ENCODE measurements at places on chromosomes 6 and 20.

GRCh38 chr6:82458147-82458546, 94.5 kb downstream of the TPBG start:
- DNase-seq = no peak

GRCh38 chr20:32207626-32208498, at the start of the genes PLAGL2 and POFUT1:
Gene PLAGL2, minus strand, starts transcription at chr20:32207743. Its CDS starts 5,565 bp downstream, at chr20:32202178.
Gene POFUT1, plus strand, starts transcription at chr20:32207880. Its CDS starts 62 bp downstream, at chr20:32207942.
- DNase-seq = peak; percentile 91

DNA sequence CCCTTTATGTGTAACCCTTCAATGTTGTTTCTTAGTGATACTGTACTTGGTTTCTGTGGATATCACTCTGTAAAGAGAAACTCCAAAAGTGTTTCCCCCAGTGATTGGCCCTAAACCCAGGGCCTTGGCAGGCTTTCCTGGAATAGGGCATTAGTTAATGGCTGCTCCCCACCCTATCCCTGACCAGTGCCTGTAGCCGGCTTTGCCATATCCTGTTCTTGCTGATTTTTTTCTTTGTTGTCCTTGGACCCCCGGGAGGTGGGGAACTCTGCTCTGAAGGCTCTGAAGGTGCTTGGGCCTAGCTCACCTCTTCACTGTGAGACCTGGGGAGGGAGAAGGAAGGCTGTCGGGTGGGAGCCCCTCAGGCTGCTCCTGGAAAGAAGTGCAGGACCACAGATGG, 120.1 kb downstream of the TCP11 start:
- DNase-seq = no peak

- no peak for DNase-seq
These were observed 16.7 kb downstream of the PCMT1 start for GRCh38 chr6:149766156-149766769.

GRCh38 chr6:38400101-38400500, 239.6 kb downstream of the BTBD9 start:
- DNase-seq = no peak

DNA sequence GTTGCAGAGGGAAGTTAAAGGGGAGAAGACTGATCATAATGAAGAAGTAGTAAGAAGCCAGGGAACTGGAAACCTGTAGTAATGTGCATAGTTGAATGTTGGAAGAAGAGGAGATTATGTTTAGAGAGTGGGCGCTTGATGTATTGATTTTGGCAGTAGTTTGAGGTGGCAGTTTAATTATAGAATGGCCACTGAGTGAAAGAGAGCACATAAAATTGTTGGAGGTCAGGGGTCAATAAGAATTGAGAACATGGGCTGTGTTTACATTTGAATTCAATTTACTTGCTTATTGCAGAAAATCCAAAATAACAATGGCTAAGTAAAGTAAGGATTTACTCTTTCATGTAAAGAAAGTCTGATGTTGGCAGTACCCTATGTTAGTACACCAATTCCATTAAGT, 15.7 kb downstream of the VTA1 start:
- no peak for DNase-seq

DNA sequence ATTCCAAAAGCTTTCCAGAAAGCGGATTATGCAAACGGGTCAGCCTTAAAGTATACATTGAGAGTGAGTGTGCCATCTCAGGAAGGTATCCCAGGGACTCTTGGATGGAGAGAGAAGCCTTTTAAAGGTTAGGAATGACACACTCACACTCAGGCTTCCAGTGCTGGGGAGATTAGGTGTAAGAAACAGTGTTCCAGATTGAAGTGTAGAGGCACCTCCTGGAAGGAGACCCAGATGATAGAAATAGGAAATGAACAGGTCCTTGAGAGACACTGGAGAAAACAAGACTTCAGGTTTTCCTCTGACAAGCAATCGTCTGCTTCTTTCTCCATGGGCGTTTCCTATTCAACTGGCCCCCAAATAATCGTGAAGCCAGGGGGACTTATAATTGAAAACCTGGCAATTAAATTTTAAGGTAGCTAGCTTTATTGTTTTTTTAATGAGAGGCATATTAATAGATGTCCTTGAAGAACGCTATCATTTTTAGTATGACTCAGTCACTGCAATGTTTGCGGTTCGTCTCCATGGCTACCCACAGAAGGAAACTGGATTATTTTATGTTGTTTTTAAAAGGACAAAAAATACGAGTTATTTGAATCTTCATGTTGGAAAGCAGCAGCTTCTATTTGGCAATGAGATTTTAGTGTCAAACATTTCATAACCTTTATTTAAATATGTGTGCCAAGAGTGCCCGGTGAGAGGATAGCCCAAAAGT, 85.3 kb downstream of the TRMT6 start:
- peak; percentile 17 for DNase-seq

DNA sequence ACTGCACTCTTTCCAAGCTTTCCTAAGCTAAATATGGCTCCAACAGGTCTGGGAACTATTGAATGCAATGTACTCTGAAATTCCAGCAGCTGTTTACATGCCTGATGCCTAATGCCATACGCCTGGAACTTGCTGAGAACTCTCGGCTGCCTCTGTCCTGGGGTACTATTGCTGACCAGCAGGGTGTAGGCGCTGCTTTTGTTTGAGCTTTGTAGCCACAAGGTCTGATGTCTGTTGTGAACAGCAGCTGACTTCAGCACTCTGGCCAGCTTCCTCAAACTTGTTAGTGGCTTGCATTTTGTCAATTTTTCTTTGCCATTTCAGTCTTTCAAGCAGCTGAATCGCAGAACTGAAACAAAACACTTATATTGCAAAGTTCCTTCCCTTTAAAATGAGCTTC, 26.7 kb downstream of the SAYSD1 start:
- DNase-seq = no peak

DNA sequence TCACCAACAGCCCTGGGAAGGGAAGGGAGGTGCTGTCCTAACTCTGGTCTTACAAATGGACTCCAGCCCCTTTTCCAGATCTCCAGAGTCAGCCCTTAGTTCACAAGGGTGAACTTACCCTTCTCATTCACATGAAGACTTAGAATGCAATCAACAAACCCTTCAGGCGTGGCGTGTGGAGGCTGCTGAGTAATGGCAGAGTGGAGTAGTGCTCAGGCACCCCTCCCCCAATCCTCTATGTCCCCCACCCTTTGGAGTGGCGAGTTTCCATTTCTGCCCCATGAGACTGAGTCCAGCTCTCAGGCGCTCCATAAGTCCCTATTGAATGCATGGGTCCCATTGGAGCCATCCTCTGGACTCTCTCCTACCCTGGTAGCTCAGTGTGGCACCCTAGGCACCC, 3.3 kb downstream of the SNAI1 start:
- DNase-seq = no peak

DNA sequence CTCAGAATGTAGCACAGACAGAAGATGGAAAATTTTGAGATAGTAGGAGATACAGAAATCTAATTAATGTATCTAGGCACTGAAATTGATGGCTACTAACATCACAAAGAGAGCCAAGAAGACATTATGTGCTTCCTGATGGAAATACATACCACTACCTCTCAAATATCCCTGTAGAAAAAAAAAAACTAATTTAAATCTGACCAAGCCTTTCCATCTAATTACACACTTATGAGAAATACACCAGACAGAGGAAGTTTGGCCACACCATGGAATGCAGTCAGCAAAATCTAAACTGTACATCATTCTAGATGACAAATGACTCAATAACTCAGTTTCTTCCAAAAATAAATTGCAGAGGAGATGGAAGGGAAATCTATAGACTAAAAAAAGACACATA, 18.9 kb downstream of the VPS52 start:
- no peak for DNase-seq

DNA sequence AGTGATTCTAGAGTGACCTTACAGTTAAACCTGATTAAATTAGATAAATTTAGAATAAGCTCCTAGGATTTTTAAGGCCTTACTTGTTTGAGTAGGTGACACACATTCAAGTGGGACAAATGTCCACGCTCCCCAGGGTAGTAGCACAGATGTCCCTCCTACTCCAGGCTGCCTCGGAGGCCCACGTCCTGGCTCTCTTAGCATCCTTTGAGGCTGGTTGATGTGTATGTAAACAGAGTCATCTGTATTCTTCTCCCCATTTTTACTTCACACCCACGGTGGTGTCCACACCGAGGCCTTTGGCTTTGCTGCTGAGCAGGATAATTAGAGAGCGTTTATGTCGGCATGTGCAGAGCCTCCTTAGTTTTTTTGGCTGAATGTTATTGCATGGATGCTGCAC, 15.8 kb downstream of the ENTPD6 start:
- no peak for DNase-seq

DNA sequence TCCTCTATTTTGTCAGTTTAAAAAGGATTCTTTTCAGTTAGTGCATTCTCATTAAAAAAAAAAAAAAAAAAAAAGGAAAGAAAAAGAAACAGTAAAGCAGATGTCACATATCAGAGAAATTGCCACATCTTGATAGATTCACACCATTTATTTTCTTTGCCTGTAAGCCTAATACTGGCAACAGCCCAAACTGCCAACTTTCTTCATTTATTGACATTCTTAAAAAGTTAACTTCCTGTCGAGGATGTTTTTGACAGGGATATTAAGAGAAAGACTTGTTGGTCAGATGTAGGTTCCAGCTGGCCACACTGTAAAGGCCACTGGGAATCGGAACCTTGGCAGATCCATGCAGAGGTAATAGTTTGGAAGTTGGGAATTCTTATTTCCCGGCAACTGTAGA, 332.6 kb downstream of the NRN1 start:
- DNase-seq = no peak

DNA sequence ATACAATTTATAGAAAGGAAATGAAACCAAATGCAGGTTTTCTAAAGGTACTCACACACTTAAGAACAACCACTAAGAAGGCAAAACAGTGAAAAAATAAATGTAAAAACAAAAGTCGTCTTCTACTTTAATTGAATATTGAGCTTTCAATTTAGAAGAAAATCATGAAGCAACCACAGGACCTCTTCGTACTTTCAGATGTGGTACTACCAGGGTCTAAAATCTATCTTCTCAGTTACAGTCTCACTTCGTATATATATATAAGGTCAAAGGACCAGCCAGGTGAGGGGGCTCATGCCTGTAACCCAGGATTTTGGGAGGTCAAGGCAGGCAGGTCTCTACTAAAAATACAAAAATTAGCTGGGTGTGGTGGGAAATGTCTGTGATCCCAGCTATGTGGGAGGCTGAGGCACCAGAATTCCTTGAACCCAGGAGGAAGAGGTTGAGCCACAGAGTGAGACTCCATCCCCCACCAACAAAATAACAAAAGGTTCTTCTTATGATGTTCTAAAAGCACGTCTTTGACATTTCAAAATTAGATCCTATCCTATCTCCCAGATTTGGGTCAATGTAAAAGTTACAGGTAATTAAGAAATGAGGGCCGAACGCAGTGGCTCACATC, 12.5 kb downstream of the ROMO1 start:
- DNase-seq = peak; percentile 55

- DNase-seq = no peak
These were observed 63.3 kb downstream of the DAAM2 start for GRCh38 chr6:39855356-39855995.

DNA sequence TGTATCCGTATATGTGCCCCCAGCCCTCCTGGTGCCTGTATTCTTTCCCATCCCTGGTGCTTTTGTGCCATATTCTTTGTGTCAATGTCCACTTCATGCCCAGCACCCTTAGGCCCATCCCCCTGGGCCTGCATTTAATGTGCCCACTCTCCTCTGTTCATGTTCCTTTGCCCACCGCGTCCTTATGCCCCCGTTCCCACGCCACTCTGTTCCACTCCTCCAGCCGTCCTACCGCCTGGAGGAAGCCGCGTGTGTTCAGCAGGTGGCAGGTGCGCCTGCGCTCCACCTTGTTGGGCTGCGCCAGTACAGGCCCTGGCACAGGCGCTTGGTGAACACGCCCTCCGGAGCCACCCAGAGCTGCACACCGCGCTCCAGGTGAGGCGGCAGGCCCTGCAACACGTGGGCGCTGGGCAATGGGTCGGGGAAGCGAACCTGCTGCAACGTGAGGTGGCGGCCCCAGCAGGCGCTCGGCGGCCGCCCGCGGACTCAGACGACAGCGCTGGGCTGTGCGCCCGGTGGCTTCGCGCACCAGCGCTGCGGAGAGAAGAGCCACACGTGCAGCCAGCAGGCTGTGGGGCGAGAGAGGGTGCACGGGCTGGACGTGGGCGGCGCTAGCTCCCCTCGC, 4.0 kb upstream of the FOXS1 start:
- DNase-seq = no peak

- no peak for DNase-seq
These were observed 59.7 kb downstream of the GPR6 start for GRCh38 chr6:110037726-110038295.

GRCh38 chr6:35260591-35261570, 1.3 kb downstream of the ZNF76 start:
- no peak for DNase-seq

GRCh38 chr6:32082935-32083334, 26.2 kb downstream of the TNXB start:
- no peak for DNase-seq

- DNase-seq = no peak
These were observed 254.7 kb downstream of the FARS2 start for GRCh38 chr6:5516036-5516435.

- DNase-seq = no peak
These were observed 115.8 kb downstream of the HFE start for GRCh38 chr6:26202811-26203583.

GRCh38 chr6:157267654-157268053, 55.7 kb downstream of the TMEM242 start:
- no peak for DNase-seq

GRCh38 chr6:100035873-100036653, 42.0 kb upstream of the MCHR2 start:
- DNase-seq = peak; percentile 55

GRCh38 chr6:31639449-31639861, 13.0 kb downstream of the BAG6 start:
- no peak for DNase-seq

DNA sequence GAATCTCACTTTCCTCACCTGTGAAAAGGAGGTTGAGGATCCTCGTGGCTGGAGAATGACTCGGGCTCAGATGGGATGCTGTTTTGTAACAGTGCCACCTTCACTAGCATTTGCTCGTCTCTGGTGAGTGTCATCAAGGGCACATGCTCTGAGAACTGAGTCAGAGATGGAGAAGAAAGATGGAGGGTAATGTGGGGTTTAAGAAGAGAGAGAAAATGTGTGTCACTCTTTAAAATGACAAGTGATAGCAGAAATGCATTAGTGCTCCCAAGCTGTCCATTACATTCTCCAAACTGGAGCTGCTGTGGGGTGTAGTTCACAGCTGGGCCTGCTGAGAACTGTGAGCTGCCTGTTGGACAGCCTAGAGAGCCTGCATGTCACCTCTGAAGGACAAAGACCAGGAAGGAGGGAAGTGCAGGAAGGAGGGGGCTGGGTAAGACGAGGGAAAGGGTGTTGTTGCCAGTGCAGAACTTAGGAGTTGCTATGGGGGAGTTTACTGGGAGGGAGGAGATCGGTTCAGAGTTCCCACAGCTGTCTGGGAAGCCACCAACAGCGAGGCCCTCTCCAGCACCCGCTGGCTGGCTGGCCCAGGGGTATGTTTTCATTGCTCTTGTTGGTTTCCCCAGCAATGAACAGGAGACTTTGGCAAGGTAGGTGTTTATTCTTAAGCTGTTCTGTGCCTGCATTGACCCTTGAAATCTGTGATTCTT, 19.8 kb downstream of the GMPR start:
- no peak for DNase-seq

- DNase-seq = peak; percentile 68
These were observed 36.9 kb downstream of the TRPC4AP start for GRCh38 chr20:35055445-35056276.

GRCh38 chr6:7975764-7976146, 65.2 kb upstream of the TXNDC5 start:
- no peak for DNase-seq

- no peak for DNase-seq
These were observed 36.3 kb upstream of the CMTR1 start for GRCh38 chr6:37396571-37397180.

GRCh38 chr6:156396068-156396771, 381.0 kb upstream of the ARID1B start:
- peak; percentile 76 for DNase-seq

GRCh38 chr6:12277386-12277785, 12.8 kb upstream of the EDN1 start:
- DNase-seq = no peak

GRCh38 chr20:62696989-62697388, 11.6 kb upstream of the NTSR1 start:
- no peak for DNase-seq

Data from activated CD4-positive, alpha-beta T cell treated with anti-CD3 and anti-CD28 coated beads, Interleukin-2, Interleukin-4, amounts not matched to agents 100 ng/mL and 50 ng/mL, durations not matched to agents 16 hours and 8 hours (primary cell).